ENCODE measurements at places on chromosomes 6 and 20.

- DNase-seq, result no peak
Observed at GRCh38 chr6:25056130-25056529, 120.4 kb upstream of the RIPOR2 start.

DNA sequence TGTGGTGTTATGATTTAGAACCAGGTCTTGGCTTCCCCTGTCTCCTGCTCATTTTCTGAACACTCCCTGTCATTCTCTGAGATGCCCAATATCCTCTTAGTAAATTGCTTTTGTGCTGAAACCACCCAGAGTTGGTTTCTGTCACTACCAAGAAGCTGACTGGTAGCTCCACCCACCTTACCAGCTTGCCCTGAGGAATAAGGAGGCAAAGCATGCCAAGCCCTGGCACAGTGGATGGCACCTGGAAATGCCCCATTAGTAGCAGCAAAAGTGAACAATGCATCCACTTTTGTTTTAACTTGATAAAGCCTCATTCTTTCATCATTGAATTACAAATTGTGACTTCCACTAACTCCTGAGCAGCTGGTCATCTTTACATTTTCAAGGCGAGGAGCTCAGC is 157.7 kb downstream of the CDC5L start:
- no peak for DNase-seq

- no peak for DNase-seq
Observed at GRCh38 chr6:99013661-99014060, 65.9 kb upstream of the FBXL4 start.

DNA sequence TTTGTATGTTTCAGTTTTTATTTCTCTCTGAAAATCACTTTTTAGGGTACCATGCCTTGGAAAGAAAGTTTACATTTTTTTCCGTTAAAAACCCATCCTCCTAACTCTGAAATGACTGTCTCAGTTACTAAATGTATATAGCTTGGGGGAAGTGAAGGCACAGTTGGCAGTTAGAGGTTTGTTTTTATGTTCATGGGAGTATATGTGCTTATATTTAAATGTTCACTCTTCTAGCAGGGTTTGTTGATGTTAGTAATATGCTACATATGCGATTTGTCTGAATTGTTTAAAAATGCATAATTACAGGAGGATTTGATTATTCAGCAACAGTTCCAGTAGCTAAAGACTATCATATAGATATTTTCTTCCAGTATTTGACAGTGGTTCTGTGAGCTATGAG is 31.1 kb downstream of the CDKAL1 start:
- no peak for DNase-seq

- no peak for DNase-seq
Observed at GRCh38 chr20:46803123-46804020, 91.3 kb upstream of the EYA2 start.

DNA sequence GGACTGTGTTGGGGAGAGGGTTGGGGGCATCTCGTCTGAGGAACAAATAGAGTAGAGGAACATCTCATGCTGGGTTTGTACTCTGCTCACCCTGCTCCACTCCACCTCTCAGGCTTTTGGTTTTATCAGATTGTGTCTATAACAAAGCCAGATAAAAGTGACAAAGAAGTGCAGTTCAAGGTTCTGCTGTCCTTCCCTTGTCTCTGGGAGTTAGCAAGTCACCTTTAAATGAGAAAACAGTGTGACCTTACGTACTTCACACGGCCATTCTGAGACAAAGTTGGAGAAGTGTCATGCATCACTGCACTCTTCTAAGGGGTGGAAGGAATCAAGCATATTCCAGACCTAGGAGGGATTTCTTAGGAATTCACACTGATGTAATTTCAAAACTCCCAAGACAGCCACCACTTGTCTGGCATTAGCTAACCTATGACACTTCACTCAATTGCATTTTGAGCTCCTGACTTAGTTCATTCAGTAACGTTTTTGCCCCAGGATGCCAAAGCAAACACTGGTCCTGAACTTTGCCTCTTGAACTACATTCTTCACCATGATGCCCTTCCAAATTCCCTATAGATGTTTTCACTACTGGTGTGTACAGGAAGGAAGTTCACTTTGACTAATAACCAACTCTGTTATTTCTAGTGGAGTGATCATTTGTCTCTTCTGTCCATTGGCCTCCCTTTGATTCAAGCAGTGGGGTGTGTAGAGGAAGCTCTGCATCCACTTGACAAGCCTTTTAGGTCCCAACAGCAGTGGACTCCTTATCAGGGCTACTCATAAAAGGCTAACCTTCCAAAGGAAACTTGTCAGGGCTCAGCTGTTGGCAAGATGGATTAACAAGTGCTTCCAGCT is 647.6 kb upstream of the FLRT3 start:
- DNase-seq, result no peak

DNA sequence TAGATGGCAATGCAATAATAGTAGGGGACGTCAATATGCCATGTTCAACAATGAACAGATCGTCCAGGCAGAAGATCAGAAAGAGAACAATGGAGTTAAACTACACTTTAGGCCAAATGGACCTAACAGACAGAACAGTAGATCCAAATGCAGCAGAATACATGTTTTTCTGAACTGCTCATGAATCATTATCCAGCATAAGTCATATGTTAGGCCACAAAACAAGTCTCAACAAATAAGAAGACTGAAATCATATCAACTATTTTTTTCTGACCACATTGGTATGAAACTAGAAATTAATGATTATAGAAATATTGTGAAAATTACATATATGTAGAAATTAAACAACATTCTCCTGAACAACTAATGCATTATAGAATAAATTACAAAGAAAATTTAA is 10.2 kb upstream of the DEFB125 start:
- no peak for DNase-seq

All from CD4-positive, alpha-beta T cell (primary cell).